ENCODE measurements at places on chromosomes 1 and 21.

GRCh38 chr1:8397511-8397910 lies 79.6 kb downstream of the SLC45A1 start:
- DNase-seq = no peak

DNA sequence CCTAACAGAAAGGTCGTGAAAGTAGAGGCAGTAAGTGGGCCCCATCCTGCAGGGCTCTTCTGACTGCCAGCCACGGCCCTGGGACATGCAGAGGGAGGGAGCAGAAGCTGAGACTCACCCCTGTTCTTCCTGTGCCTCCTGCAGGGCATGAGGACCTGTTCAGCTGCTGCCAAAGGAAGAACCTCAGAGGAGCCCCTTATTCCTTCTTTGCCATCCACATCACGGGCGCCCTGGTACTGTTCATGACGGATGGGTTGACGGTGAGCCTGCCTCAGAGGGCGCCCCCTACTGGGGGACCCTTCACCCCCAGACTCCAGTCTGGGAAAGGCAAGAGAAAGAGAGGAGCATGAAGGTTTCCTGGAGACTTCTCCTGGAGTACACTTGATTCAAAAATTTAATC lies 47.1 kb downstream of the ELK4 start:
- DNase-seq = no peak

GRCh38 chr1:235244974-235245592 lies 82.9 kb downstream of the ARID4B start:
- no peak for DNase-seq

DNA sequence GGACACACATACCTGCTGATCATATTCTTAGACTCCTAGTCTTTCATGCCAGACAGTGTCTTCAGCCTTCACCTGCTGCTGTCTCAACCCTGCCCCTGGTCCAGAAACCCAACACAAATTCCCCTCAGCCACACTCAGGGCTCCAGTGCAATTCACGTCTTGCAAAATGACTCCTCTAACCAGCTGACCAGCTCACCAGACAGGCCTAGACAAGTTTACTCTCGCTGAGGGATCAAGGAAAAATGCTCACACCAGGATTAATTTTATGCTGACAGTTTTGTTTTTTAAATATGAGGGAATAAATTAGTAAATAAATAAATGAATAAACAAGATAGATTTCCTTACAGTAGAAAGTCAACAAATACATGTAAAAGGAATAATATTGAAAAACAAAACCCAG lies 28.5 kb downstream of the CCDC185 start:
- no peak for DNase-seq

DNA sequence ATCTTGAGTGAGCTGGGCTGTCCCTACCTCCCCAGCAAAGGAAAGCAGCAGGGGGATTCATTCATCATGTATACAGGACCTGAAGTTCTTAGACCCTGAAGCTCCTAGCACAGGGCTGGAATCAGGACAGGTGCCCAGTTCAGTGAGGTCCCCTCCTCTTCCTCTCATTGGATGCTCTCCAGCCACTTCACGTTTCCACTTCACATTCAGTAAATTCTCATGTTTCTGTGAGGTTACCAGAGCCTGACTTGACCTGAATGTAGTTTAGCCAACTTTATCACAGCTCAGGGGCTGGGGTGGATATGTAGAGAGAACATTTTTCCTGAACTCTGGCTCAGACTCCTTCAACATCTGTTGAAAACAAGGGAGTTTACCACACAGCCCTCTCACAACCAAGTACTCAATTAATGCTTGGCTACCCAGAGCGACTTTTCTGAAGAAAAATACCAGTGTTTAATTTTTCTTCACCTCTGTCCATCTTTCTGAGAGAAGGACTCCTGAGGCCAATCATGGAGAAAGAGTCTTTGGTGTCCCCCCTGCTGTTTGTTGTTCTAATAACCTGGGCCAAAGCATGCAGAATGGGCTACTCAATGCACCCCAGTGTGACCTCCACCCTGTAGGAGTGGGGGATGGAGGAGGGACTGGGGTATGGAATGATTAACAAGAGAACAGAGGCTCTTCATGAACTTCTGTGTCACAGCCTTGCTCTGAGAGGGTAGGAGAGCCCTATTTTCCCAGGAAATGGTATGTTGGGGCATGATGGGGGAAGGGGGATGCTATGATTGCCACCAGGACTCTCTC lies 108.3 kb upstream of the FGGY start:
- DNase-seq = no peak

DNA sequence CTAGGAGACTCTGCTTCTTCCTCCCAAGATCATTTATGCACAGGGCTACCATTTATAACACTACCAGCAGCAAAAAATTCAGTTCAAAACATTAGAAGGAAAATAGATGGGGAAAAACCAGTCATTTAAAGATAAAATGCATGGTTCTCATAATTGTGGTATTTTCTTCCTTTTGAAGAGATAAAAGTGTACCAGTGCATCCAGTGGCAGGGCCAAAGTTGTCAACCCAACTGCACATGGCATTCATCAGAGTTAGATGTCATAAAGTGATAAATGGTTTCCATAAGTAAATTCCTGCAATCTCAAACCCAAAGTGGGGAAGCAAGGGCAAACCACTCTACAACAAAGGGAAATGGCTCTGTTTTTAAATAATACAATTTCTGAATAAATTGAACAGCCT lies 119.1 kb upstream of the DMRTA2 start:
- DNase-seq = no peak

GRCh38 chr1:12460911-12461621 lies 156.9 kb downstream of the DHRS3 start:
- no peak for DNase-seq
